Mesothelial cell of epicardium (in vitro differentiated cells): ENCODE measurements at places on chromosomes 5 and 9. TPM values are rescaled to one million over a fixed set of nuclear protein-coding genes. Genes with fewer than 3 reads are reported as not detected.

GRCh38 chr5:115414406-115415142 lies 118.1 kb upstream of the CCDC112 start:
- H3K4me1 ChIP-seq, result no peaks in the 10 kb centered on the region
- peaks cover 3% of the 10 kb centered on the region for H3K27me3 ChIP-seq
- no peak for DNase-seq
- no peak overlapping the region for H3K27ac ChIP-seq
- no peak overlapping the region for H3K4me3 ChIP-seq

DNA sequence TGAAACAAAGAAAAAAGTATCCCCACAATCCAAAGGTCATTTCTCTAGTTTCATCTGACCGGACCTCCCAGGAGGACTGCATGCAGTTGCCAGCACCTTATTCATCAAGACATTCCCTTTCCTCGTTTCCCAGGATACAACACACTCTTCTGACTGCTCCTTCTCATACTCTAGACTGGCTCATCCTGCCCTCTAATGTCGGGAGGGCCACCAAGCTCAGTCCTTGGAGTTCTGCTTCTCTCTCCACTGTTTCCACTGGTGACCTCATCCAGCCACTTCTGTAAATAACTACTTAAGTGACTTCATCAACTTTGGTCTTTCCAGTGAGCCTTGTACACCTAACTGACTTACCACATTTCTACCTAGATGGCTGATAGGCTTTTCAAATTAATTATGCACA lies 179.1 kb downstream of the EPB41L4A start:
- H3K27me3 ChIP-seq, result no peaks in the 10 kb centered on the region
- no peak for DNase-seq
- no peak overlapping the region for H3K27ac ChIP-seq

DNA sequence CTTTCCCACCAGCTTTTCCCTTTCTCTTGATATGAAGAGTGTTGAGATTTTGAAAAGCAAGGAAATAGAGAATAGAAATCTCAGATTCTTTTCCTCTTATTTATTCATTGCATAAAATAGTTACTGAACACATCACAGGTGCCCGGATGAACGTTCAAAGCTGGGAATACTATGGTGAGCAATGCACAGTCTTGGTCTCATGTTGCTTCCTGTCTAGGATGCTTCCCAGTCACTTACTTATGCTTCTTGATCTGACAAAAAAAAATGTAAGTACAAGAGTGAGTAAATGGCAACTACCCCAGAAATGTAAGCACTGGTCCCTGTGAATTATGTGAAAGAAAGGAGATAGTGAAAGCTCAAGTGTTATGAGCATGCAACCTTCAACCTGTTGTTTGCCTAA lies 153.5 kb upstream of the S1PR3 start:
- no peak for DNase-seq
- H3K4me3 ChIP-seq, result no peak overlapping the region
- H3K36me3 ChIP-seq, result no peaks in the 10 kb centered on the region

ZBTB26 gene
- total RNA-seq, result 15.7 to 16.7 TPM (median 16.2 TPM) in 3 replicates

PTGER4 gene
- total RNA-seq, result 40.0 to 48.1 TPM (median 42.0 TPM) in 3 replicates
